ENCODE measurements at places on chromosomes 4 and X.

DNA sequence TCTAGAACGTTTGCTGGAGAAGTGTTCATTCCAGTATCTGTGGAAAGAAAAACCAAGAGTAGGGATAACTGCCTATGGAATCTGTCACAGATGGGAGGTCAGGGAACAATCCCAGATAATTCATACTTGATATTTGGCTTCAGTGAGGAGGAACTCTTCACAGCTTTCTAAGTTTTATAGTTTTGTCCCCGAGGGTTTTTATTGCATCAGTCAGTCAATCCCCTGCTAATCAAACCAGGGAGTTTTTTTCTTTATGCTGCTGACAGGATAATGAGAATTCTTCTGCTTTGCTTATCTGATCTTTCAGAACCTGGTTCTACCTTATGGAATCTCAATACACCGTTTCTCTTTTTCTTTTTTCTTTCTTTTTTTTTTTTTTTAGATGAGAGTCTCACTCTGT lies 633 bp upstream of the TRIML2 start:
- DNase-seq = no peak
- no peaks in the 10 kb centered on the region for H3K27me3 ChIP-seq
- H3K4me3 ChIP-seq = no peak overlapping the region

- peak overlapping the region; percentile 76 for H3K4me3 ChIP-seq
- no peaks in the 10 kb centered on the region for H3K27me3 ChIP-seq
- H3K27ac ChIP-seq = peak overlapping the region; percentile 7
- H3K4me1 ChIP-seq = no peaks in the 10 kb centered on the region
- no peak for DNase-seq
Measured at GRCh38 chrX:40733706-40734105, 1.6 kb downstream of the MED14 start.

GRCh38 chrX:75546724-75547511 lies 24.1 kb upstream of the ZDHHC15 start:
- H3K27me3 ChIP-seq = no peaks in the 10 kb centered on the region
- no peaks in the 10 kb centered on the region for H3K36me3 ChIP-seq
- H3K4me1 ChIP-seq = no peaks in the 10 kb centered on the region
- H3K4me3 ChIP-seq = no peak overlapping the region

- DNase-seq = no peak
- no peaks in the 10 kb centered on the region for H3K27me3 ChIP-seq
- H3K27ac ChIP-seq = no peak overlapping the region
- H3K36me3 ChIP-seq = no peaks in the 10 kb centered on the region
- no peaks in the 10 kb centered on the region for H3K4me1 ChIP-seq
Measured at GRCh38 chr4:126441173-126442035, 1126.6 kb downstream of the FAT4 start.

GRCh38 chrX:132442691-132443090 lies 46.1 kb downstream of the MBNL3 start:
- no peak overlapping the region for H3K4me3 ChIP-seq
- no peaks in the 10 kb centered on the region for H3K27me3 ChIP-seq
- no peaks in the 10 kb centered on the region for H3K36me3 ChIP-seq
- no peak for DNase-seq

- no peak overlapping the region for H3K4me3 ChIP-seq
- H3K27ac ChIP-seq = no peak overlapping the region
- DNase-seq = no peak
- no peaks in the 10 kb centered on the region for H3K36me3 ChIP-seq
- H3K4me1 ChIP-seq = no peaks in the 10 kb centered on the region
Measured at GRCh38 chrX:53263597-53264094, 17.7 kb downstream of the IQSEC2 start.

DNA sequence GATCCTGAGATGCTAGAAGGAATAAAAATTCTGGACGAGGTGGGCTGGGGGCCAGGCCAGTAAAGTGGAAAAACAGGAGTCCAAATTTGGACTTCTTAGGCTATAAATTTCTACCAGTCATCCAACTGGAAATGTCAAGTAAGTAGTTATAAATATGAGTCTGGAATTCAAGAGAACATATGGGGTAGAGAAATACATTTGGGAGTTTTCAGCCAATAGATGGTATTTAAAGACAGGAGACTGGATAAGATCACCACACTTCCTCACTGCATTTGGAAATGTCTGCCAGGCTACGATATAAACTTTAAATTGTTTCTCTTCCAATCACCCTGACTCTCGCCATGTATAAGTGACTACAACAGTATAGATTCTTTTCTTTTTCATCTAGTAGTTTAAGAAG lies 242.5 kb downstream of the NPFFR2 start:
- no peaks in the 10 kb centered on the region for H3K27me3 ChIP-seq
- no peaks in the 10 kb centered on the region for H3K4me1 ChIP-seq
- H3K36me3 ChIP-seq = no peaks in the 10 kb centered on the region
- H3K4me3 ChIP-seq = no peak overlapping the region
- H3K27ac ChIP-seq = no peak overlapping the region

- H3K36me3 ChIP-seq = no peaks in the 10 kb centered on the region
- no peaks in the 10 kb centered on the region for H3K27me3 ChIP-seq
- no peak overlapping the region for H3K4me3 ChIP-seq
- no peak for DNase-seq
Measured at GRCh38 chr4:13240066-13240465, 244.1 kb downstream of the RAB28 start.

DNA sequence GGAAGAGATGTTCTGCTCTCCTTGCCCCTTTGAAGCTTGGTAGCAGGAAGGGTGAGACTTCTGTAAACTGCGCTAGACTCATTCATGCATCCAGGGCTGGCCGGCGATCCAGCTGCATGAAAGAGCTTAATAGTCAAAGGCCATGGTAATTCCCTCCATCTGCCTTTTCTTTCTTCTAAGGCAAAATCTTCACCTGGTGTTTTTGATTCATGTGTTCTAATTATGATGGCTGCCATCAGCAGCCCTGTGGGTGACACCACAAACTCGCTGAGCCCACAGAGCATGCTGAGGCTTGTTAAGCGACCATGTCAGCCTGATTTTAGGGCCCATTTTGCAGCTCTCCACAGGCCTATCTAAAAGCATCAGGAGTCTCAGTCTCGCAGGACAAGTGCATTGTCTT lies 450.1 kb upstream of the TENM3 start:
- no peaks in the 10 kb centered on the region for H3K36me3 ChIP-seq
- H3K4me3 ChIP-seq = no peak overlapping the region
- H3K4me1 ChIP-seq = no peaks in the 10 kb centered on the region
- no peaks in the 10 kb centered on the region for H3K27me3 ChIP-seq

DNA sequence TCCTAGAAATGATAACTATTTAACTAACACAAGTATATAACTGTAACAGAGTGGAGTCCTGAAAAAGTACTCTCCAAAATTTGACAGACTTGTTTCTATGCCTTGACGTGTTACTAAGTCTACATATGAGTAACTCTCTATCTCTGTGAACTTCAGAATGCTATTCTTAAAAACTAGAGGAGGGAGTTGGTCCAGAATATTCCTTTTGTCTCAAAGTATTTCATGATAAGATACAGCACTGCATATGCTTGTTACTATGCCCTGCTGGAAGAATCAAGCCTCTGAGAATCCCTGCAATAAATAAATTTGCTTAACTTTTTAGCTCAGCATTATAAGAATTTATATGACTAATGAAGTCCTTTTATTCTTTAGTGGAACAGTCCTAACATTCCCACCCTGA lies 50.9 kb upstream of the ATXN3L start:
- H3K27ac ChIP-seq = no peak overlapping the region
- no peak for DNase-seq
- no peaks in the 10 kb centered on the region for H3K27me3 ChIP-seq
- no peak overlapping the region for H3K4me3 ChIP-seq

DNA sequence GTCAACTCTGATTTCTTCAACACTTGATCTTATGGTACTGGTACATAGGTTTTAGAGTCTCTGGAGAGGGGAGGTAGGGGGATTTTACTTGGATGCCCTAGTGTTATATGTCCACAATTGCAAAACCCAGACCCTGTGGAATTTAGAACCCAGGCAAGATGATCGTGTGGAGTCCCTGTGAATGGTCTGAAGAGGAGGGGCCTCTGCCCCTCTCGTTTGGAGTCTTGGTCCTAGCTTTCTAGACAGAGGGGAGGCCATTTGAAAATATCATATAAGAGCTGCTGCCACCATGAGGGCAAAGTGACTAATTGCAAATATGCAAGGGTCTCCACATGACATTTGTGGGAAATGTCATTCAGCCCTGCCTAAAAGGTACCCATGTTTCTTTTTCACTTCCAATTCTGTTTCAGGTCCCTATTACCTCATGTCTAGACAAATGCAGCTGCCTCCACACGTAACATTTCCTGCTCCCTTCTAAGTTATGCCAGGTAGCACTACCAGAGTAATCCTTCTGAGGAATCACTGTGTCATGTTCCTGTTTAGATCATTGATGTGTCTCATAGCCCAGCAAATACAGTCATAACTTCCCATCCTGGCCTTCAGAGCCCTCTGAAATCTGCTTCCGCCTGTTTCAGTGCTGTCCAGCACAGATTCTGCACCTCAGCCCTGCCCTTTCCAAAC lies 126.8 kb downstream of the KLHL8 start:
- DNase-seq = peak; percentile 48
- H3K36me3 ChIP-seq = no peaks in the 10 kb centered on the region
- no peaks in the 10 kb centered on the region for H3K4me1 ChIP-seq
- H3K27ac ChIP-seq = peak overlapping the region; percentile 34
- no peak overlapping the region for H3K4me3 ChIP-seq

DNA sequence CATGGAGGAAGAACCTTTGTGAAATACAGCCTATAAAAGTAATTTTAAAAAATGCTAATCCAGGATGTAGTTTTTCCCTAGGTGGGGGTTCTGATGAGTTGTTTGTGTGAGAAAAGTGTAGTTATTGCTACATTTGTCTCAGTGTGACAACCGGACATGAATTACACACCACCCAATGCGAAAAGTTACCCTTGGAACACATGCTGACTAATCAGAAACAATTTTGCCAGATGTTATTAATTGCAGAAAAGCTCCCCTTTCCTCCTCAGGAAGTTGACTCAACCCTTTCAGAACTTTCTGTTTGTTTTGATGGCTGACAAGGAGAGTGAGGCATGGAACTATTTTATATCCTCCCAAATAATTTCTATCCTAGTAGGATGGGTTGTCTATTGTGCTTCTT lies 38.1 kb upstream of the EDA2R start:
- no peak overlapping the region for H3K4me3 ChIP-seq
- no peaks in the 10 kb centered on the region for H3K36me3 ChIP-seq
- no peaks in the 10 kb centered on the region for H3K4me1 ChIP-seq

Measured in colonic mucosa (tissue), 4 donors.